ENCODE measurements at places on chromosomes 6 and 20.

DNA sequence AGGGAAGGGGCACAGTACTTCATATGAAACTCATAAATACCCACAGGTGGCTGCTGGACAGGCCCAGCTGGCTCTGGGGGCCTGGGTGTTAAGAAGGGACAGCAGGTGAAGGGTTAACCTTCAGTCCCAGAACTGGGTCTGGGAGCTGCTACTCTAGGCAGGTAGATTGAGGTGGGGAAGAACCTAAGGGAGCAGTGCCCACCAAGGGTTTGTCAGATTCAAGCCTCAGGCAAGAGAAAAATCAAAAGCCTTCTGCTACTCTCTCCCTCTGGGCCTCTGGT lies 5.6 kb downstream of the RPL10A start:
- DNase-seq = no peak

DNA sequence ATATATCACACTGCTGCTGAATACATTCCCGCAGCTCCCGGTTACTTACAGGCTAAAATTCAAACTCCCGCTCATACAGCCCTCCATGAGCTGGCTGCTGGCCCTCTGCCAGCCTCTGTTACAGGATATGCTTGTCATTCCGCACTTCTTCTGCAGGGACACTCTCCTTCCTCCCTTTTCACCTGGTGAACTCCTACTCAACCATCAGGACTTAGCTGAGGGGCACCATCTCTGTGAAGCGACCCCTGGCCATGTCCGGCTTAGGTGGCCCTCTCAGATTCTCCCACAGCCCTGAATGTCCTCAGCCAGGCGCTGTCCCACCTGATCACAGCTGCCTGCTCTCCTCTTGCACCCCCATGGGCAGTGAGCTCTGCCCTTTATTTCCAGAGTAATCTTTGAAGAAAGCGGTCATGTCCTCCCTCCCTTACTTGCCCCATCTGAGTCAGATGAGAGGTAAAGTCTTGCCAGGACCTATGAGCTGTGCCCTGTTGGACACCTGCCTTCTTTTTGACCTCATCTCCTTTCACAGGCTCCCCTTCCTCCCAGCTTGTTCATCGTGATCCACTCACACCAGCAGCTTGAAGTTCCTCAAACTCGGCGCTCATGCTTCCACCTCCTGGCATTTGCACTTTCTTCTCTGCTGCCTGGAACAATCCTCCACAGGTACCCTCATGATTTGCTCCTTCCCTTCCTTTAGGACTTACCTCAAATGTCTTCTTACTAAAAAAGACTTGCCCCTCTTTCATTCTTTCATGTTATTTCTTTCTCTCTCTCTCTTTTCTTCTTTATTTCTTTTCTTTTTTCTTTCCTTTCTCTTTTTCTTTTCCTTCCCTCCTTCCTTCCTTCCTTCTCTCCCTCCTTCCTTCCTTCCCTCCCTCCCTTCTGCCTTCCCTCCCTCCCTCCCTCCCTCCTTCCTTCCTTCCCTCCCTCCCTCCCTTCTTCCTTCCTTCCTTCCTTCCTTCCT lies 5.6 kb downstream of the CYP24A1 start:
- no peak for DNase-seq

DNA sequence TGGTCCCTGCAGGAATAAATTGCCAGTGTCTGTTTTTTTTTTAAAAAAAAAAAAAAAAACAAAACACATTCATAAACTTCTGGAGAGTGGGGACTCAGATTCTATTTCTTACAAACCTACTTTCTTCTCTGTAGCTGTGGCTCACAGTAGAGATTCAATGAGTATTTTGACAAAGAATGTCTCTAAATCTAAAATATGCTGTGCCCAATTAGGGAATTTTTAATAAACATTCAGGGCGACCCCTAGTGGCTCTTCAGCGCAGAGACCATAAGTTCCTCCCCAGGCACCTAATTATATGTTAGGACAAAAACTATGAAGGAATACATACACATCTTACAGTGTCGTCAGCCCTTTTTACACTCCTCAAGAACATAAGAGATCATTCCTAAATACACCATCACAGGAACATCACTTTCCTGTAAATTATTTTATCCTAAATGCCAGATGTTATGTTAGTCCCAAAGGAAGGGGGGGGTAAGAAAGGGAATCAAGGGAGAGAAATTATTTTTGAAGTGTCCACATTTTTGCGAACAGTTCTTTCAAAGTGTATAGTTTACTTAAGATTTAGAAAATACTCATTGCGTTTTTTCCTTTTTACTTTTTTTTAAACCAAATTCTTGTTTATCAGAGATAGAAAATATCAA lies 21.8 kb upstream of the NAA20 start:
- DNase-seq = no peak

DNA sequence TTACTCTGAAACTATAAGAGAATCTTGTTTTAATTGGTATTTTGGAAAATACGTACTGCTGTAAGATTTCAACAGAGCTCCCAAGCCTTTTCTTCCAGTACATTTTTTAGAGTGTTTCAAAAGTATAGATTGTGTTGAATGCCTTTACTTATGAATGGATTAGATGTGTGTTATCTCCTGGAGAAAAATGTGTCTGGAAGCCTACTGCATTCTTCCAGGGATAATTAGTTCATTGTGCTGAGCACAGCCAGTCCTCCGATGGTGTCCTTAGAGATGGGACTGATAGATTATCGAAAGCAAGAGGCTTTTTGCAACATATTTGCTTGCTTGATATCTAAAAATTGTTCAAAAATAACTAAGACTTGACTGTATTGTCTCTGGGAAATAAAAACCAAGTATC lies 114.2 kb downstream of the PLEKHG1 start:
- no peak for DNase-seq

DNA sequence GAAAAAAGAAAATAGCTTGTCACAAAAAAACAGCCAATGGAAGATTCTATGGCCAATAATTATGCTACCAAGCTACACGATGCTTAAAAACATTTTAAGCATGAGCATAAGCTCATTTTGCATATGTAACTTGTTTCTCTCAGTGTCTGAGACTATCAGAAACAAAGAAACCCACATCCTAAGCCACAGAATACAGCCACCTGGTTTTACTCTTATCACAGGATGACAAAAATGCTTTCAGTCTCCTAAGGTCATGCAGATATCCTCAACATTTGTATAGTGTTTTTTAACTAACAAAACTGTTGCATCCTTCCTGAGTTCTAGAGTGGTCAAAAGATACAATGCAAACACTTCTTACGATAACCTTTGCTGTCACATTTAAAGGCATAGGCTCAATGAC lies 172.1 kb upstream of the RUNX2 start:
- DNase-seq = no peak

- no peak for DNase-seq
Measured at GRCh38 chr20:58629215-58629580, 21.9 kb upstream of the STX16 start.

DNA sequence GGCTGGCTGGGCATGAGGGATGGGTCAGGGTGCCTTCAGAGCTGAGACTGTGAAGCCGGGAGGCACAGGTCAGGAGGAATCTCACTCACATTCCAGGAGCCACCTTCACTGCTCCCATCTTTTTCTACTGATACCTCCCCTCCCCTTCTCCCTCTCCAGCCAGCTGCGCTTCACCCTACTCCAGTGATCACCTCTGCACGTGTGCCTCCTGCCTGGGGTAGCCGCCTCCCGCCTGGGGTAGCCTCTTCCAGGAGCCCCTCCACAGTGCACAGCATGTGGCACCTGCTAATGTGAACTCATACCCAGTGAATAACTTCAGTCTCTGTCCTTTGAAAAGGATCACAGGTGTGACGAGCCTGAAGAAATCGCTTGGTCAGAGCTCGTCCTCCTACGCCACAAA lies 232.6 kb downstream of the TMEM242 start:
- no peak for DNase-seq

GRCh38 chr20:60107621-60108390 lies 149.6 kb downstream of the CDH26 start:
- no peak for DNase-seq

- no peak for DNase-seq
Measured at GRCh38 chr6:35718911-35719381, 17.9 kb upstream of the ARMC12 start.

GRCh38 chr6:147903321-147903720 lies 394.8 kb downstream of the SAMD5 start:
- no peak for DNase-seq

GRCh38 chr6:101876431-101876830 lies 482.9 kb downstream of the GRIK2 start:
- no peak for DNase-seq

DNA sequence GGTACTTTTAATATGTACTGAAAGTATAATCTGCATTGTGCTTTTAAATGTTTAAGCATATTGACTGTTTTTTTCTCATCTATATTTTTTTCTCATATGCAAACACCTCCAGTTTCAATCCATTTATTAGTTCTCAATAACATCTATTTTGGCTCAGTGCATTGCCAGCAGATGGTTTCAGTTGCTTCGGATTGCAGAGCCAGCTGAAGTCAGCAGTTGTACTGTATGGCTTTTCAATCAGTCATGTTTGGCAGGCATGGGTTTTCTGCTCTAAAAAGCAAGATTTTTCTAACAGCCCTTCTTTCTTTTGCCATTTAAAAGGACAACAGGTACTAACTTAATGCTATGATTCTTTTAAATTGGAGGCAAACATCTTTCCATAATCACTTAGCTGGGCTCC lies 121.2 kb downstream of the CD109 start:
- DNase-seq = no peak

GRCh38 chr6:36757206-36757605 lies 59.6 kb downstream of the RAB44 start:
- DNase-seq = no peak

- no peak for DNase-seq
Measured at GRCh38 chr20:17762243-17762872, 62.6 kb downstream of the BANF2 start.

DNA sequence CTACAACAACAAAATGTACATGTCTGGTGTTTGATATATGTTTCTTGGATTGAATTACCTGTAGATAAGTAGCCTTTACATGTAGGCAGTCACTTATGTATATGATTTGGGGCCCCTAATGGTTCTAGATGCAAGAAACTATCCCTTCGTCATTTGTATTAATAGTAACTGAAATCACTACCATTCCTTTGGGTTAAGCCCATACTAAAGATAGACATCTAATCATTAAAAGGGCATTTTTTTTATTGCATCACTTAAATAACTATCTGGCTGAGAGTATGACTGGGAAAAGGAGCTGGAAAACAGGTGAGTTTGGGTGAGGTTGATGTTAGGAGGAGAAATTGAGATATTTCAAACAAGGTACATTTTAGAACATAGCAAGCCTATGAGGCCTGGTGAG lies 213.5 kb upstream of the PLN start:
- no peak for DNase-seq

- no peak for DNase-seq
Measured at GRCh38 chr20:32594204-32594603, 9.1 kb upstream of the NOL4L start.

DNA sequence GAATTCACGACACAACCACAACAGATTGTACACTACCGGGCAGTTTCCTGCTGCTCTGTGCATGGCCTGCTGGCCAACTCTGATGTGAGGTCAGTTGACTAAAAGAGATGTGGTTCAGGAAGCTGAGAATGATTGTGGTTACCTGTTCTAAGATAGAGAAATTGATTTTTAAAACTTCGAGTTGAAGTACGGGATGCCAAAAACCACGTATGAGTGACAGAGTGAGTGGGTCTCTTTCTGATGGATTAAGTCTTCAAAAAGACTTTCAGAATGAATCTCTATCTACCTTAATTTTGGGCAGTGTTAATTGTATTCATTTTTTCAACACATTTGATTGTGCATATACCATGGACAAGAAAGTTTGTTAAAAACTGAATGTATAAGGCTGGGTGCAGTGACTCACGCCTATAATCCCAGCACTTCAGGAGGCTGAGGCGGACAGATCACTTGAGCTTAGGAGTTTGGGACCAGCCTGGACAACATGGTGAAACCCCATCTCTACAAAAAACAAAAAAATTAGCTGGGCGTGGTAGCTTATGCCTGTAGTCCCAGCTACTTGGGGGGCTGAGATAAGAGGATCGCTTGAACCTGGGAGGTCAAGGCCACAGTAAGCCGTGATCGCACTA lies 121.2 kb downstream of the SGK1 start:
- DNase-seq = no peak

GRCh38 chr6:168012431-168013249 lies 15.2 kb downstream of the KIF25 start:
- no peak for DNase-seq

DNA sequence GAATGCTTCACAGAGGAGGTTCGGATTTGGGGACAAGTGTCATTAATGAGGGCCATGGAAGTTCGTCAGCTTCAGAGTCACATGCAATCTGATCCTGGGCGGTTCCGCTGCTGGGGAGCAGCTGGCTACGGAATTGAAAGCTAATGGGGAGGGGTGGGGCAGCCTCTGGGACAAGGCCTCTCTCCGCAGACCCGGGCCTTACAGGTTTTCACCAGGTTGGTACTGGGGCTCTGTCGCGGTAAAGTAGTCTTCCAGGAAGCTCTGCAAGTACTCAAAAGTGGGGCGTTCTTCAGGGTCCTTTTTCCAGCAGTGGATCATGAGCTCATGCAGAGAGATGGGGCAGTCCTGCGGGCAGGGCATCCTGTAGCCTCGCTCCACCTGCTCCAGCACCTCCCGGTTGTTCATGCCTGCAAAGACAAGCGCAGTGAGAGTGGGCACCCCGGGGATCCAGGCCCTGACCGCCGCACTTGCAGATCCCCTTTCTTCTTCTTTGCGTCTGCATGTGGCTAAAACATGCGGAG lies 55.9 kb upstream of the TRAF3IP2 start:
- DNase-seq = no peak

DNA sequence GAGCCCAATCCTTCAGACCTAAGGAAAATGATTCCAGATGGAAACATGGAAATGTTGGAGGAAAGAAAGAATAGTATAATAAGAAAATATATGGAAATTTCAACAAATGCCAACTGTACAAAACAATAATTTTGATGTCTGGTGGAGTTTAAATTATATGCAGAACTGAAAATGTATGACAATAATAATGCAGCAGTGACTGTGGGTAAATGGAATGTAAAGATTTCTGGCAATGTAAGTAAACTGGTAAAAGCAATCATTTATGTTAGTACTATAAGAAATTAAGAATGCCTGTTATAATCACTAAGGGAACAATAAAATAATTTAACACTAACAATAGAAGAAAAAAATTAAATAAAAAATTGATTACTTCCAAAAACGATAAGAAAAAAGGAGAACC lies 89.0 kb downstream of the EDN1 start:
- DNase-seq = no peak

DNA sequence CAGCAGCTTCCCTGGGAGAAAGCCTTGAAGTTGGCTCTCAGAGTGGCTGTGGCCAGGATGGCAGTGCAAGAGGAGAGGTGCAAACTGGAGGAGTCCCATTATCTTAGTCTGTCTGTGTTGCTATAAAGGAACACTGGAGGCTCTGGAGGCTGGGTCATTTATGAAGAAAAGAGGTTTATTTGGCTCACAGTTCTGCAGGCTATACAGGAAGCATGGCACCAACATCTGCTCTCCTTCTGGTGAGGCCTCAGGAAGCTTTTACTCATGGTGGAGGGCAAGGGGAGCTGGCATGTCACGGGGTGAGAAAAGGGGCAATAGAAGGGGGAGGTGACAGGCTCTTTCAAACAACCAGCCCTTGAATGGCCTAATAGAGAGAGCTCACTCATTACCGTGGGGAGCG lies 47.1 kb downstream of the PSMG4 start:
- no peak for DNase-seq
